ENCODE measurements at places on chromosomes 6 and 20.

- no peak for DNase-seq
Observed at GRCh38 chr6:128167552-128167951, 266.7 kb upstream of the THEMIS start.

DNA sequence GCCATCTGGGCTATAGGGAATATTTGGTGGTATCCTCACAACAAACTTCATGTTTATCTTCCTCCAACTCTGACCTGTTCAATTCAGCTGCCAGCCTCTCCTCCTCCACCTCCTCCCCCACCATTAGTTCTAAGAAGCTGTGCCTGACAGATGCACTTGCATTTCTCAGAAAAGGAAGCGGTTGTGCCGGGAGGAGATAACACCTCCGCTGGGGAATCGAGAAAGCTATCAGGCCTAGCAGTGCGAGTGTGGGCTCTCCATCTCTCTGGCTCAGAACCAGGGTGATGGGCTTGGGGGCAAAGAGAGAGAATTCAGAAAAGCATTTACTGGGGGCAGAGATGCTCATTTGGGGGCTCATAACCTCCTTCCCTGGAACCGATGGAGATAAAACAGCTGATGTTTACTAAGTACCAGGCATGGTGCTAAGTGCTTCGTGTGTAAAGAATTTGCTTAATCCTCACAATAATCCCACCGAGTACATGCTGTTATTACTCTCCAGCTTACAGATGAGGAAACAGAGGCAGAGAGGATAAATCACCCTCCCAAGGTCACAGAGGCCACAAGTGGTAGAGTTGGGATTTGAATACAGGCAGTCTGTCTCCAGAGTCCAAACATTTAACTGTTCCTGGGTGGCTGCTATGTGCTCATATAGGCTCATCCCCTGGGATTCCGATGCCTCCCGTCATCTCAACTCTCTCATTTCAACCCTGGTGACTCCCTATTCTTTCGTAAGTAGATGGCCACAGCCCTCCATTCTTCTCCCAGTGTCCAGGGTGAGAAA, 38.3 kb downstream of the COX4I2 start:
- DNase-seq: no peak

DNA sequence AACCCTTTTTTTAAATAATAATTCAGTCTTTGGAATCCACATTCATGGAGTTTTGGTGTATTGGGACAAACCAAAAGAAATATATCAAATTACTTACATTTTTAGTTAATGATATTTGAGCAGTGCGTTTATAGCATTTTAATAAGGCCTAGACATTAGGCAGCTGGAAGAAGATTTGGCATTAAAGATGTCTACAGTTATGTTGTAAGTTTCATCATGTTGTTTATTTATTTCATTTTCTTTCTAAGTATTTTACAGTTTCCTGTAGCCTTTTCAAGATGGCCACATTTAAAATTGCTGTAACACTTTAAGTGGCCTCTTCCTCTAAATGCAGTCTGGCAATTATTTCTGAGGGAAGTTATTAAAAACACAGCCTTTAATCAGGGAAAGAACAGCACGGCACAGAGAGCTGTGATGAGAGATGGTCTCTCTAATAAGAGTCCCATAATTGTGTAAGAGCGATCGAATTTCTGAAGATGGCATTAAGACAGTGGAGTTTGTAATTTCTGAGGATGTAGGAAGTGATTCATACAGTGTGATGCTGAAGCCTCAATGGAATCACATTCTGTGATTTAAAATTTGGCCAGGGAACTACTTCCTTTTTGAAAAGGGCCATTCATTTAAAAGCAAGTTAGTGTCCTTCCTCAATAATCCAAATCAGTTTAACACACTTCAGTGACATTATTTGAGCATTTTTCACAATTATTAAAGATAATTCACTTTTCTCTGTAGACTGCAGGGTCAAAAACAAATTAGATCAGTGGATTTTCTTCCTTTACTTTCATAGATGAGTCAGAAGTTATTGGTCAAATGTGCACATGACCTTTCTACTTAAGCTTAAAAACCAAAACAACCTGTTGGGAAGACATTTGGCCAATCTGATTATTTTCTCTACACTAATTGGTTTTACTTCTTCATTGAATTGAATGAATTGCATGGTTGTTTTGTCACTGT, 52.4 kb upstream of the EDN3 start:
- no peak for DNase-seq

- DNase-seq: no peak
Observed at GRCh38 chr6:62775427-62776022, 435.7 kb upstream of the FKBP1C start.

DNA sequence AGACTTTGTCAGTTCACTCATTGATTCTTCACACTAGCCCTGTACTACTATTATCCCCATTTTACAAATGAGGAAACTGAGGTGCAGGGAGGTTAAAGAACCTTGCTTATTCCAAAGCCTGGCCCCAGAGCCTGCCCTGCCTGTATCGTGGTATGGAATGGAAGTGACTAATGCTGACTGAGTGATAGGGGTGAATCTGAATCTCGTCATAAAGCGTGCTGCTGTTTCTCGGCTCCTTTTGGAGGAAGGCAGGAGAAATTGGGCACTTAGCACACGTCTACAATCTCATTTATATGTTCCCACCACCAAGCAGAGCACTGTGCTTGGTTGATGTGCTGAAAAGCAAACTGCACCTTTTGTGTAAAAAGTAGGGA, 17.1 kb downstream of the GFRA4 start:
- DNase-seq: no peak

- no peak for DNase-seq
Observed at GRCh38 chr6:21953831-21954801, 342.7 kb downstream of the PRL start.

DNA sequence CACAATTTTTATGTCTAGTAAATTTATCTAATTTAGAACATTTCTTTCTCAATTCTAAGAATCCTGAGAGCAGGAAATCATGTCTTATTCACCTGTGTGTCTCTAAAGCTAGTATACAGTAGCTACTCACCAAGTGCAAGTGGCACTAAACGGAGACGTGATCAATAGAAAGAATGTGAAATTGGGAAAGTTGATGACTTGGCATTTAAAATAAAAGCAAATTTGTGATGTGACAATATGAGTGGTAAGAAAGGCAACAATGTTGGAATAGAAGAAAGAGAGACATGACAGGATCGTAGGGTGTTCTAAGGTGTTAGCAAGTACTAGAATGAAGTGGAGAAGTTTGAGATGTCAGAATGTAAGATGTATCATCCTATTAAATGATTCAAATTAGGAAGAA, 725.9 kb downstream of the BCKDHB start:
- no peak for DNase-seq

GRCh38 chr6:131191590-131191989, 56.3 kb downstream of the AKAP7 start:
- DNase-seq: no peak

- DNase-seq: no peak
Observed at GRCh38 chr6:18962361-18962905, 575.3 kb downstream of the RNF144B start.

GRCh38 chr6:128882991-128883611, at the start of gene LAMA2:
Gene LAMA2 (plus strand): TSS chr6:128883138. CDS start chr6:128883246, 108 bp downstream.
- DNase-seq: peak; percentile 82

- no peak for DNase-seq
Observed at GRCh38 chr6:136323431-136324112, 33.9 kb upstream of the BCLAF1 start.
